Activated CD4-positive, alpha-beta T cell treated with anti-CD3 and anti-CD28 coated beads, Interleukin-2, amount 10 ng/mL, durations not matched to agents 24 days and 14 days (primary cell): ENCODE measurements at places on chromosomes 1 and 21. TPM values are rescaled to one million over a fixed set of nuclear protein-coding genes. Genes with fewer than 3 reads are reported as not detected.

The FMO3 gene
- total RNA-seq: not detected in 2 replicates

The PAQR6 gene
- total RNA-seq: 4.2 and 4.6 TPM in 2 replicates

The EBNA1BP2 gene
- total RNA-seq: 134 and 135 TPM in 2 replicates

The ZSWIM5 gene
- total RNA-seq: 0.12 and 0.14 TPM in 2 replicates

The UTS2 gene
- not detected in 2 replicates for total RNA-seq

The CRNN gene
- total RNA-seq: not detected in 2 replicates

The OR10Z1 gene
- not detected in 2 replicates for total RNA-seq

The SAMSN1 gene
- 86.4 and 92.7 TPM in 2 replicates for total RNA-seq

The DNAJC6 gene
- 2.8 and 4.0 TPM in 2 replicates for total RNA-seq

The GPA33 gene
- 0.12 TPM in 1 of 2 replicates, not detected in the other for total RNA-seq

The TMEM240 gene
- total RNA-seq: 0.52 TPM in 1 of 2 replicates, not detected in the other

The PFKFB2 gene
- total RNA-seq: 2.6 and 3.5 TPM in 2 replicates

The ZNF648 gene
- not detected in 2 replicates for total RNA-seq

The F13B gene
- total RNA-seq: not detected in 2 replicates

The ZYG11A gene
- total RNA-seq: 0.12 and 0.17 TPM in 2 replicates

The PCP4 gene
- not detected in 2 replicates for total RNA-seq

The KRTAP10-7 gene
- not detected in 2 replicates for total RNA-seq

The COL6A2 gene
- 2.0 and 2.3 TPM in 2 replicates for total RNA-seq

The LCE1F gene
- not detected in 2 replicates for total RNA-seq

The HMGCS2 gene
- not detected in 2 replicates for total RNA-seq

The LCE1A gene
- total RNA-seq: not detected in 2 replicates

The DNAI4 gene
- total RNA-seq: 0.26 and 2.7 TPM in 2 replicates

The ELOA gene
- total RNA-seq: 51.9 and 54.3 TPM in 2 replicates

The TMEM81 gene
- total RNA-seq: 3.6 and 3.7 TPM in 2 replicates
